Caco-2 (cell line): ENCODE measurements at places on chromosomes 11 and 22.
A peak's percentile ranks its signal among the peaks of the same experiment; 100 is the strongest.

DNA sequence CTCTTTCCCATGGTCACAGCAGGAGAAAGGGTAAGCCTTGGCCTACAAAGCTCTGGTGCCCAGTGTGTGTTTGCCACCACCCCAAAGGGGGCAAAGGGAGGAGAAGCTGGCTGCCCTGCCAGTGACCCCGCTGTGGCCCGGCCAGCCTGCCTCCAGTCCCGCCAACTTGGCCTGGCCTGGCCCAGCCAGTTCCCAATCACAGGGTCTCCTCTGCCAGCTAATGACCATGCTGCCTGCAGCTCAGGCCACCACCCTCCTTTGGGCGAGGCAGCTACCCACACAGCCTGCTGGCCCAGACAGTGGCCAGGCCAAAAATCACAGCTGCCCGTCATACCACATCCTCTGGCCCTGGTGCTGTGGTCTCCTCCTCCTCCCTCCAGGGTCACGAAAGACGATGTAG lies 5.1 kb downstream of the GDPD5 start:
- no peak for DNase-seq

- peak; percentile 85 for DNase-seq
Observed at GRCh38 chr11:73177778-73178539, 35.8 kb upstream of the FCHSD2 start.

- no peak for DNase-seq
Observed at GRCh38 chr11:112658431-112658878, 302.8 kb upstream of the NCAM1 start.

DNA sequence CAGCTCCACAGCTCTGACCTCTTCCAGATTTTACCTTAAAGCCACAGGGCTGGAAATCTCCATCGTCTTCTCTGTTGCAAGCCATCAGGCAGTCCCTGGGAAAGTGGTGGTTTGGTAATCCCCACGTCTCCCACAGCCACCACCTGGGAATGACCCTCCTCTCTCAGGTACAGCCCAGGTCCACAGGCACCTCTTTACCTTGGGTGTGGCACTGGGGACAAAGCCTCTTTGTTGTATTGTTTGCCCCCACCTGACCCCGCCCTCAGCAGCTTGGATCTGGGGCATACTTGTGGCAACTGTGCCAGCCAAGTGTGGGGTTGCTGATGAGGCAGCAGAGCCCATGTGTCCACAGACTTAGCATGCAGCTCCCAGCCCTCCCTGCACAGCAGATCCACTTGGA lies 77.6 kb downstream of the LRRC32 start:
- no peak for DNase-seq

DNA sequence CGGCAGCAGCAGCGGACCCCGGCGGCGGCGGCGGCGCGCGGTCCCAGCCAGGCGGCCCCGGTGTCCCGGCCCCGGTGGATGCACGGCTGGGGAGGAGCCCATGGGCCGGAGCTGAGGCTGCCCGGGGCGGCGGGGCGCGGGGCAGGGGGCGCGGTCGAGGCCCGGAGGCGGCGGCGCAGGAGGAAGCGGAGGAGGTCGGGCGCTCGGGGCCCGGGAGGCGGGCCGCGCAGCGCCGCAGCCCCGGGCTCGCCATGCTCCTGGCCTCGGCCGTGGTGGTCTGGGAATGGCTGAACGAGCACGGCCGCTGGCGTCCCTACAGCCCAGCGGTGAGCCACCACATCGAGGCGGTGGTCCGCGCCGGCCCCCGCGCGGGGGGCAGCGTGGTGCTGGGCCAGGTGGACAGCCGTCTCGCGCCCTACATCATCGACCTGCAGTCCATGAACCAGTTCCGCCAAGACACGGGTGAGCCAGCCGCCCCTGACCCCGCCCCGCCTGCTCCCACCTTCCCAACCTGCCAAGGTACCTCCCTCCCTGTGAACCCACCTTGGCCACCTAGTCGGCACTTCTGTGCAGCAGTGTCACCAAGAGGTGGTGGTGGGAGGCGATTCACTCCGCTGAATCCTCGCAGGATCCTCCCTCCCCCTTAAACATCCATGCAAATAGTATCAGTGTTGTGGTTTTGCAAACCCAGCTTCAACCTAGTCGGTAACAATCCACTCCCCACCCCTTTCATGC lies 580 bp downstream of the DTX4 start:
- peak; percentile 77 for DNase-seq

GRCh38 chr11:133951327-133952198 lies 5.2 kb downstream of the IGSF9B start:
- DNase-seq: no peak

DNA sequence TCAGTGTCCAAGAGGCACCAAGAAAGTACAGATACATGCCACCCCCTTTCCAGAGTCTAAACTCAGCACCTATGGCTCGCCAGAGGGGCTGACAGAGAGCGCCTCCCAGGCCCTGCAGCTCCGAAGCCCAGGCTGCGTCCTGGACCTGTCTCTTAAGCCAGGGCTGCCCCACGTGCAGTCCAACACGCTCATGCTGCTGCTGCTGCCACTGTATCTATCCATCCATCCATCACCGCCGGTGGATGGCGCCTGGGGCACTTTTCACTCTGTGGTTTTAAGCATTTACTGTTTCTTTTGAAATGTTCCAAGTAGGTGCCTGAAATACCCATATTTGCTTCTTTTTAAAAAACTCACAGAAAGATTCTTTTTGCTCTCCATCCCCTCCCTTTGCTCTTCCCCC lies 41.8 kb downstream of the MACROD1 start:
- DNase-seq: peak; percentile 14

GRCh38 chr11:133347988-133348387 lies 184.3 kb downstream of the OPCML start:
- DNase-seq: no peak

DNA sequence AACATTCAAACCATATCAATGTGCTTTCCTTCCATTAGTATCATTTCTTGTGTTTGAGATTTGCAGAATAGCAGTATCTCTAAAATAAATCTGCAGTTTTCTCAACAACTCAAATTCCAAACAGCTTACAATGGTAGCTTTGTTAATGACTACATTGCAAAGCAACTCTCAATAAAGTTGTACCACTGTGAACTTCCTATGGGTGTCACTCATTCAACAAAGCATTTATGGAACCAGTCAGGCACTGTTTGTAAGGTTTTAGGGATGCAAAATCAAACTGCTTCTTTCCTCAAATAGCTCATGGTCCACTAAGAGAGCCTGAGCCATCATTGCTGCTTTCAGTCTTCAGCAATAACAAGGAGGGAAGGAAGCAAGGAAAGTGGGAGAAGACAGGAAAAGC lies 91.0 kb downstream of the CCDC83 start:
- DNase-seq: no peak

DNA sequence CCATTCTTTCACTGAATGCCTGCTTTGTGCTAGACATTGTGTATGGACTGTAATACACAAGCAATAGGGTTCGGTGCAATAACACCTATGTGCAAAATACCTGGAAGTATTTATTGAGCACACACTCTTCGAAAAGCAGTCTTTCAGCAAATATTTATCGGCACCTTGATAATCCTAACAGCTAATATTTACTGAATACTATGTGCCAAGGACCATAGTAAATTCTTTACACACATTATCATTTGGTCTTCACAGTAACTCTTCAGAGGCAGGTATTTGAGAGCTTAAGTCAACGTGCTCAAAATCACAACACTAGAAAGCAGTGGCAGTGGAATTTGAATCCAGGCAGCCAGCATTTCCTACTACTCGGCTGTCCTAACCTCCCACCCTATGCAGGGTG lies 2.2 kb downstream of the B3GNT6 start:
- DNase-seq: no peak

GRCh38 chr11:117334896-117335295 lies 7.2 kb downstream of the CEP164 start:
- no peak for DNase-seq

GRCh38 chr11:27228232-27228905 lies 134.6 kb downstream of the CCDC34 start:
- DNase-seq: no peak

- no peak for DNase-seq
Observed at GRCh38 chr11:121417607-121418006, 34.5 kb upstream of the SORL1 start.

- DNase-seq: no peak
Observed at GRCh38 chr11:111871693-111872161, 346 bp upstream of the ALG9 start.

DNA sequence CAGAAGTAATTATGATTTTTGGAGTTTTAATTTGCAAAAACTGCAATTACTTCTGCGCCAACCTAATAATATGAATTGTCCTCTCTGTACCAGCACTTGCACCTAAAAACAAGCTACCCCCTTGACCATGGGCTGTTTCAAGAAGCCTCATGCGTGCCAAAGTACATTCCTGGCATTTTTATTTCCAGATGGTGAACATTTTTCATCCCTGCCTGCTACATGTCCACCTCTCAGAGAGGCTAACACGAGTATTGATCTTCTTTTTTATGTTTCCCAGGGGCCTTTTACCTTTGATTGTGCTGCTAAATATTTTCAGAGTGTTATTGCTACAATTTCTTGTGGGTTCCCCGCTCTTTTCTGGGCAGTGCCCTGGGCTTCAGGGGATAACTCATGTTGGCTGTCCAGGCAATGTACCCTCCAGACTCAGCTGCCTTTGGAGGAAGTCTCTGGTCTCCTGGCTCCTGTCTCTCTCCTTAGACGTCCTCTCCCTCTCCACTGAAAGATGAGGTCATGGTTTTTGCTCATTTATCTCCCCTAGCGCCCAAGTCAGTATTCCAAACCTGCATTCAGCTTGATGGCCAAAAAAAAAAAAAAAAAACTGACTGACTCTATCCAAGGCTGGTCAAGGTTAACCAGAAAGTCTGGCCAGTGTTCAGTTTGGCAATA lies 86.2 kb upstream of the ASPHD2 start:
- DNase-seq: no peak

GRCh38 chr11:68002575-68002937 lies 1.3 kb downstream of the UNC93B1 start:
- no peak for DNase-seq

GRCh38 chr11:68047437-68048290 lies 8.8 kb downstream of the TCIRG1 start:
- no peak for DNase-seq

GRCh38 chr22:48265000-48265625 lies 1502.7 kb downstream of the TBC1D22A start:
- DNase-seq: no peak

DNA sequence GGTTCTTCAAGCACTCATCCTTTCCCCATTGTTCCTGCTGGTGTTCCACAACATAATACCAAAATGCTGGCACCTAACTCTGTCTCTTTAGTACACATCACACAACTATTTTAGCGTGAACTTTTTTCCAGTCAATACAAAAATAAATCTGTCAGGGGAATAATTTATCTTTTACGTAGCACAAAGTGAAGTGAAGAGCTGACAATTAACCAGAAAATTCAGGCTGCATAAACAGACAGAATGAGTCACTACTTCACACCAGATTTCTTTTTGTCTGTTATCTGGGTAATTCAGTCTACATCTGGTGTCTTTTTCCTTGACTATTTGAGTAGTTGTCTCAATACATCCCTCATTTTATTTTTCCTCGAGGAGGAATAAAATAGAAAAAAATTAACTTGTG lies 7.9 kb upstream of the ETS1 start:
- DNase-seq: no peak

DNA sequence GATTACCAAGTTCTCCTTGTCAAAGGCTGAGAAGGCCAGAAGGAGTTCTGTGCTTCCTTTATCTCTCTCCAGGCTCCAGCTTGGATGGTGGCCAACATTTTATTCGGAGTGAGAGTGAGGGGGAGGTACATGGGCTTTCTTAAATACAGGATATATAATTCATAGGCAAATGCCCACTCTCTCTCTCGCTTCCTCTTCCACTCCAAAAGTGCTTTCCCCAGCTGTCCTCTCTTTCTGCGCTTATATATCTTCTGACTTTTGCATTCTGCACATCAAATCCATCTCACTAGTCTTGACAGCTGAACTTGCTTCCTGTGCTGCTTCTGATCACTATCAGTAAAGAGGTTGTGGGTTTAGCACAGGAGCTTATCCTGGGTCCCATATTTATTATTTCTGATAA lies 125.4 kb upstream of the ARHGAP20 start:
- DNase-seq: no peak

DNA sequence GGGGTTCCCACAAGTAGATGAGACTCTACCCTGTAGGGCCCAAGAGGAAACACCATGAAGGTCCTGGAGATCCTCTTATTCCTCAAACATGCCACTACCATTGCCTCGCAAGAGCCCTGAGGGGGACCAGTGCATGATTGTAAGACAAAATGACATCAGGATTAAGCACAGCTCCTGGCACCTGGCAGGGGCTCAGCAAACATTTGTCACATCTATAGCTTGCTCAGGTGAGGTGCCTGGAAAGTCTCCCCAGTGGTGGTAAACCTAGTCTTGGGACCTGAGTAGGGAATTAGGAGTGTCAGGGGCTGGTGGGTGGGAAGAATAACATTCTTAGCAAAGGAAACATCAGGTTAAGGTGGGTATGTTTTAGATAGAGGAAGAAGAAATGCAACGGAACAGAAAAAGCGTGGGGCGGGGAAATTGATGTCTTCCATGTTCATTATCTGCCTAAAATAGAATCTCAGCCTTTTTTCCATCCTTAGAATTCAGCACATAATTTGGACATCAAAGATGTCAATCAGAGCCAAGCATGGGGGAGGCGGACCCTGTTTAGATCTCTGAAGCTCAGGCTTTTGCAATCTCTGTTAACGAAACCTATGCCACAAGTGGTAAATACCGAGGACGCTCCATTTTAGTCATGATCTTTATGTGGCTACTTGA lies 924 bp downstream of the YPEL1 start:
- no peak for DNase-seq

- peak; percentile 81 for DNase-seq
Observed at GRCh38 chr11:45233121-45233803, 52.9 kb downstream of the SYT13 start.

DNA sequence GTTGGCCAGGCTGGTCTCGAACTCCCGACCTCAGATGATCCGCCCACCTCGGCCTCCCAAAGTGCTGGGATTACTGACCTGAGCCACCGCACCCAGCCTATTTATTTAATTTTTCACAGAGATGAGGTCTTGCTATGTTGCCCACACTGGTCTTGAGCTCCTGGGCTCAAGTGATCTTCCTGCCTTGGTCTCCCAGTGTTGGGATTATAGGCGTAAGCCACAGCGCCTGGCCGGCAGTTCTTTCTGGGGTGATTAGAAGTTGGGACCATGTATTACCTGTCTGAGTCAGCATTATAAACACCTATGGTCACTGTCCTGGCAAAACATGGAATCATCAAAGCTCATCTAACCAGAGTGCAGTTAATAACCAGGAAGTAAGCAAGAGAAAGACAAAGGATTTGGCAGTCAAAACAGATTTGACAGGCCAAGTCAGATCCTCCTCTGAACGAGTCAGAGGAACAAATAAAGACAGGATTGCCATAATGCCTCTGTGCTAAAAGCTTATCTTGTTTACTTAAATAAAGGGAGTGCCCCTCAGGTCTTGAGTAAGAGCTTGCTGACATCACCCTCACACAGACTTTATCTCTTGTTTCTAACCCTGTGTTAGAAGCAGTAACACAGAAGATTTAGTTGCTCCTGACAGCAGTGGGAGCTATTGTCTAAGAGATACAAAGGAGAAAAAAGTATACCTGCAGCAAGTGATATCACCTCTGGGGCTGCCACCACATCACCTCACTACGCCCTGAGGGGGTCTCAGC lies 3.7 kb downstream of the SERPIND1 start:
- peak; percentile 78 for DNase-seq

GRCh38 chr11:127345819-127346459 lies 345.4 kb upstream of the KIRREL3 start:
- no peak for DNase-seq

- no peak for DNase-seq
Observed at GRCh38 chr11:64472593-64473455, 113.9 kb downstream of the RPS6KA4 start.
